Iris pigment epithelial cell (primary cell): ENCODE measurements at places on chromosomes 7 and 10.

DNA sequence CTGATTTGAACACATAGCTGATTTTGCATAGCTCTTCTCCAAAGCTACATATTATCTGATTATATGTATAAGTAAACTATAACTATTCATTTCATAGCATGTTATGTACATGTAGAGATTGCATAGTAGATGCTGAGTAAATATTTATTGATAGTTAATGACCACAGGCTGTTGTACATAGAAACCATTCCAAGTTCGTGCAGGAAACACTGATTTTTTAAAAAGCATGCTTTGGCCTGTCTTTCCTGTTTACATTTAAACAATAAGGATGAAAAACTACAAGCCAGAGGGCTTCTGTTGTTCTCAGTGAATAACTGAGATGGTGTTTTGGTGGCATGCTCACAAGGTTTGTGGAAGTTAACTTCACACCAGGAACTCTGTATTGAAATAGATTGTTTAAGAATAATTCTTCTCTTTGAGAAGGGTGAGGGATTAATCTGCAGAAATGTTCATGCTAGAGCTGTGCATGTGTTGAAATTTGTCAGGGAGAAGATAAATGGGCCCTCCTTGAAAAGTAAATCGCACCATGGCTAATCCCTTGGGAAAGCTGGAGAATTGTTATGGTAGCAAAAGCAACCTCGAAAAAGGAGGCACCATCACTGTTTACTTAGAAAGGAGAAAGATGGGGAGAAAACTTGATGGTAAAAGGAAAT, 120.2 kb upstream of the SP8 start:
- DNase-seq: no peak

DNA sequence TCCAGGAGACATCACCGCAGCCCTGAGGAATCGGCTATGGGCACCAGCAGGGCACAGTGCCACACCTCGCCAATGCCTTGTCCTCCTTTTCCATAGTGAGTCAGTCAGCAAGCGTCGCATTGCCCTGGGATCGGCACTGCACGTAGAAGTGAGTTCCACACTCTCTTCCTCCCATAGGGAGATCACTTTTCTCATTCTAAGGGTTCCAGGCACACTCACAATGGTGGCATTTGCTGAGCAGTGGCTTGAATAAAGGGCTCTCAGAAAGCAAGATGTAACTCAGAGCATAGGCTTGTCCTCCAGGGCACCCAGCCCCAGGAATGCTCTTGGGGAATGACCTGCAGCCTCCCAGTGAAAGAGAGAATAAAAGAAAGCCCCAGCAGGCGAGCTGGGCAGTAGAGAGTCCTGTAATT, 1.1 kb upstream of the VIM start:
- DNase-seq: no peak

DNA sequence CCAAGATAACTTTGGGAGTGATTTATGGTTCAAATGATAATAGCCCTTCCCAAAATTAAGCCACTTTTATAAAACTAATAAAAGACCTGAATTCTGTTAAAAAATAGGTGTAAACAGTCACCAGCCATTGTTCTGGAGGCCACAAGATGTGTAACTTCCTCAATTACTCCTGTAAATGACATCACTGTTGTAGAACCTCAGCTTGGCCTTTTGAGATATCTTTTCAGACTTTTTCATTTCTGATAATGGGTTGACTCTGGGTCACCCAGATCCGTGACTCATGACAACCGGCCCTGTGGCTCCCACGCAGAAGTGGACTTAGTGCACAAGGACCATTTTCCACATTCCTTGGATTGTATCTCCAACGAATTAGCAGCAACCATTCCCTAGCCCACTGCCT, 106.6 kb downstream of the DKK1 start:
- no peak for DNase-seq

DNA sequence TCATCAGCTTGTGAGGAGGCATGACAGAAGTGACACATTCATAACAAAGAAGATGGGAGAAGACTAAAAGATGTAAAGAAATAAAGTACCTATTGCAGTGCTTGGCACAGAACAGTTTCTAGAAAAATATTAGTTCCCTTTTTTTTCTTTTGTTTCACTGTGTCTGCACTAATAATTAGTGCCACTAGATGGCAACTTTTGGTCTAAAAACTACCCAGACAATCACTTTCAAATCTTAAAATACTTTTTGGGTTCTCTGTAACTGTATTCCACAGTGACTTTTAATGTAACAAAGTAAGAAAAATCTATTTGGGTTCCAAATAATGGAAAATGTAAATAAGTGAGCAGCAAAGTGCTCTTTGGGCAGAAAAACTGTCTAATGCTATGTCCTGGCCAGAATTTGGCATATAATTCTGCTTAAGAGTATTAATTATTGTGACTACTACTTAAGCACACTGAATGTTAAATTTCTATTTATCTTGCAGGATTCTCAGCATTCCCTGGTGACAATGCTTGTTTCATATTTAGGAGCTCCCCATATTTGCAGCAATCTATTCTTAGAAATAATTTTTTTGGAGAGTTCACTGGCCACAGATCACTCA, 134.8 kb upstream of the KIF5B start:
- DNase-seq: peak; percentile 18

DNA sequence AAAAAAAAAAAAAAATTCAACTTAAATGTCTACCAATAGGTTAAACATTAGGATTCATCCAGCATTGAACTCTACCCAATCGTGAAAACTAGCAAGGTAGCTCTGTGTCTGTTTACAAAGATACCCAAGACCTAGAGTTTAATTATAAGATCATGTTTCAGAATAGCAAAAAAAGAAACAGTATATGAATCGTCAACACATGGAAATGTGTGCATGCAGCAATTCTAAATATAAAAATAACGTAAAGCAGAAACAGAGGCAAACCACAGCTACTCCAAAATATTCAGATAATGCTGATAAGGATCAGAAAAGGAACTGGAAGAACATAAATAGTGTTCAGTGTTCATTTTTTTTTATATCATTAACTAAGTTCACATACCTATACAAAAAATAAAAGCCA, 68.7 kb downstream of the AFAP1L2 start:
- DNase-seq: no peak

DNA sequence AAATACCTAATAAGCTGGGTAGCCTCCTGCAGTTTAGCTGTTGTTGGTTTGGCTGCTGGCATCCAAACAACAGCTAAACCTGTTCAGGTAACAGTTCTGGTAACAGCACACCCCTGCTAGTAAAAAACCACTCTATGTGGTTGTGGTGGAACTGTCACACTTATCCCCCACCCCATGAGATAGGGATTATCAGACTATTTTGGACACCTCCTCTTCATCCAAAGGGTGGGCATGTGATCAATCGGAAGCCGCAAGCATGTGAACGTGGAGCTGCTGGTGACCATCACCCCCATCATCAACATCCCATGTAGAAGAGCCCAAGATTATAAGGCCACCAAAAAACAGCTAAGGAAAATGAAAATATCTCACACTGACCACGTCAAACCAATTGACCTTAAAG, 2.5 kb downstream of the MTPAP start:
- DNase-seq: no peak

DNA sequence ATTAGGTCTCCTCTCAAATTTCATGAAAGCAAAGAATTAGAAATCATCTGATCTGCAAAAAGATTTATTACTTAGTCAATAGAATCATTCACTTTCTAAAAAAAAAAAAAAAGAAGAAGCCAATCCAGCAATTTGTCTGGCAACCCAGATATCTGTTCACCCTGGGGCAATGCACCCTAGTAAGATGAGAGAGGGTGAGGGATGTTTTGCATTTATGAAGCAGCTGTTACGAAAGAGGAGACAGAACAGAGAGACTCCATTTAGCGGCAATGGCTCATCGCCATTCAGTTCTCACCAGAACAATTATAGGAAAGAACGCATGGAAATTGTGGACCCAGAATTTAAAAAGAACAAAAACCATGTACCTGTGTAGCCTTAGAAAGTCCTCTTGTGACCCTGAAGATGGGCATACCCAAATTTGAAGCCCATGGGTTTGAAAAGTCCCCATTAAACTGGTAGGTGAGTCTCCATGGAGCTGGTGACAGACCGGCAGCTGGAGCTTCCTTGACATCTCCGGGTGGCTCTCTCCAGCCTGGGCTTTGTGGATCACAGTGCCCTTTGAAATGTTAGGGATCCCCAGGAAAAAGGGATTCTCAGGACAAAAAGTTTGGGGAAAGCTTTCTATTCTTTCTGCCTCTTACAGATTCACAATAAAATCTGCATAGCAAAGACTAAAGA, 45.5 kb upstream of the CCDC3 start:
- DNase-seq: no peak

GRCh38 chr10:94299417-94299816, 63.3 kb downstream of the NOC3L start:
- peak; percentile 85 for DNase-seq
